ENCODE measurements at places on chromosomes 2 and 18. TPM values are rescaled to one million over a fixed set of nuclear protein-coding genes. Genes with fewer than 3 reads are reported as not detected.

SIX3 gene
- not detected for total RNA-seq

DYSF gene
- total RNA-seq, result 87.3 TPM

TMSB10 gene
- 9,836 TPM for total RNA-seq

SERPINB2 gene
- 30.7 TPM for total RNA-seq

CENPA gene
- total RNA-seq, result 5.2 TPM

SNED1 gene
- total RNA-seq, result 23.2 TPM

DYNAP gene
- total RNA-seq, result not detected

NTSR2 gene
- not detected for total RNA-seq

YES1 gene
- 208 TPM for total RNA-seq

IL1F10 gene
- not detected for total RNA-seq

Data from endothelial cell of coronary artery (primary cell).